ENCODE measurements at places on chromosomes 11 and 22. TPM values are rescaled to one million over a fixed set of nuclear protein-coding genes. Genes with fewer than 3 reads are reported as not detected.

DNA sequence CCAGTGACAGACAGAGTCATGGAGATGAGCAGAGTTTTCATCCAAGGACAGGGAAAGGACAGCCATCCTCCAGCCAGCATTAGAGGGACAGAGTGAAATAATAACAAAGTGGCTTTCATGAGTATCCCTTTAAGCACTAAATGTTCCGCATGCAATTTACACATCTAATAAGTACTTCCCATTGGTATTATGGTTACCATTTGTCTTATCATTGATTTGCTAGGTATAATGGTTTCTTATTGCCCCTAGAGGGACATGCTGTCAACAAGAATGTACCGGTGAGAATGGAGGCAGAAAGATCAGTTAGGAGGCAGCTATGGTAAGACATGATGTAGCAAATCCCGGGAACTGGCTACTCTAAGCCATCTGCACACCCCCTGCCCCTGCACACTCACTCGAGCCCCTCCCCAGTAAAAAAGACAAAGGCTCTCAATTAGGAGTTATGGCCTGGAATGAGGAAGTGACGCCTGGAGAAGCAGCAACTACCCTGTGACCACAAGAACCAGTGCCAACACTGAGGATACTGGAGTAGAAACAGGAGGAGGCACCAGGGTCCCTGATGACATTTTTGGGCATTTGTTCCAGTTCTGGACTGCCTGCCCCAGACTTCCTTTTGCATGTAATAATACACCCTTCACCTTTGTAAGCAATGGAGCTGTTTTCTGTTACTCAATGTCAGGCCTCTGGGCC is 30.2 kb upstream of the HMGXB4 start:
- no peak for DNase-seq

PIWIL4 gene
- 6.9 TPM for total RNA-seq

GRCh38 chr11:12174477-12175143 is 64.2 kb downstream of the MICAL2 start:
- no peak for DNase-seq

DNA sequence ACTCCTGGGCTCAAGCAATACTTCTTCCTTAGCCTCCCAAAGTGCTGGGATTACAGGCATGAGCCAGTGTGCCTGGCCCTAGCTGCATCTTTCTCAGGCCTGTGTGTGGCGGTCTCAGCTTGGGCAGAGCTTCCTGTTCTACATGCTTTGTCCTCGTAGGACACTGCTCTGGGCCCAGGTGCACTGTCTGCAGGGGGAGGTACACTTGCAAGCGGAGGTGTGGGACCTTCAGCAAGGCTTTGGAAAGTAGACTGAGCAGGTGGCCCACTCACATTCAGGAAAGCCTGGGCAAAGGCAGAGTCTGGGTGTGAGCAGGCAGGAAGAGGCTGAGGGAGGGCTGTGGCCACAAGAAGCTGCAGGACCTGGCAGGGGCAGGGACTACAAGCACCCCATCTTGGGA is 33.6 kb upstream of the SUSD2 start:
- DNase-seq, result no peak

- DNase-seq, result no peak
Measured at GRCh38 chr11:119100994-119101758, 477 bp downstream of the DPAGT1 start.

DNA sequence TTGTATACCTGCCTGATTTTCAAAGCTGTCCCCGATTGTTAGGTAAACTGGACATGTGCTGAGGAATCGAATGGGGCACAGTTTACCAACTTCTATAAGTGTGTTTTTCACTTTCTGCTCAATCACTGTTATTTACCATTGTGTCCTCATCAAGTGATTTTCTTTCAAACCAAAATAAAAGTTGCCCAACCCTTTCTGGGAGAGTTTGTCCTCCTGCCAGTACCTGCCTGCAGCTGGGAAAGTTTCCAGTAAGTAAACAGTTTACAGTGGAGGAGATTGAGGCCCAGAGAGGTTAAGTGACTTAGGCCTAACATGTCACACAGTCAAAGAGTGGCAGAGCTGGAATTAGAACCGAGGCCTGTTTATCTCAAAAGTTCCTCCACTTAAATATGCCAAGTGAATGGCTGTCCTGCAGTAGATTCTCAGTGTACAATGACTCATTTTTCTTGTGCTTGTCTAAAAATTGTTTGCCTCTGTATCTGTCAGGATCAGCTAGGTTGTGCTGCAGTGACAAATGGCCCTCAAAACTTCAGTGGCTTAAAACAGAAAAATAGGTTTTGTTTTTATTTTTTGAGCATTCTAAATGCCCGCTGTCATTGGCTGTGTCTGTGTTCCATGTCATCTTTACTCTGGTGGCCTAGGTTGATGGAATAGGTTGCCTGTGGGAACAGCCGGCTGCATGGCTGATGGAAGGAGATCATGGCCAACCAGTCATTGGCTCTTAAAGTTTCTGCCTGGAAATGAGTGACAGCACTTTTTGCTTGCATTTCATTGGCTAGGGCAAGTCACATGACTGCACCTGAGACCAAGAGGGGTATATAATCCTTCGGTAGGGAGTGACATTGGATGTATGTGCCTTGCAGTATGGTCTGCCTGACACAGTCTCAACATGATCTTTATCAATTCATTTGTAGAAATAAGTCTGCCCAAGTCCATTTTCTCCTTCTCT is 61.8 kb upstream of the CRYBB3 start:
- no peak for DNase-seq

OR4A47 gene
- not detected for total RNA-seq

Data from urinary bladder (tissue), 4 donors.